ENCODE measurements at places on chromosomes 6 and 20.

DNA sequence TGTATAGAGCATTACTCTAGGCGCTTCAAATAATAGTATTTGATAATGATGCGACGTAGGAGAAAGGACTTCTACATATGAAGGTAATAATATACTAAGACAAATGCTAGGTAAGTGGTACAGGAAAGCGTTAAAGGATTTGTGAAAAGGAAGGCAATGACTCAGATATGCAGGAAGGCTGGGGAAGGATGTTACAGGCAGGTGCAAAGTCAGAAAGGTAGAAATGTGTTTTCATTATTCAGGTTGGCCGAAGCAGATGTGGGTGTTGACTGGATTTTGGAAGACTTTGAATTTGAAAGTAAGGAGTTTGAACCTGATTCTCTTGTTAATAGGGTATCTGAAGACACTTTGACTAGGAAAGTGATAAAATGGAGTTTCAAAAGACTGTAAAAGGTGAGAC lies 51.0 kb downstream of the STK4 start:
- no peak for DNase-seq
- no peaks in the 10 kb centered on the region for H3K36me3 ChIP-seq
- H3K27me3 ChIP-seq = no peaks in the 10 kb centered on the region
- H3K4me3 ChIP-seq = no peak overlapping the region
- H3K4me1 ChIP-seq = no peaks in the 10 kb centered on the region

- no peak overlapping the region for H3K27ac ChIP-seq
- no peak overlapping the region for H3K4me3 ChIP-seq
- H3K36me3 ChIP-seq = peaks cover 15% of the 10 kb centered on the region
- peaks cover 7% of the 10 kb centered on the region for H3K4me1 ChIP-seq
Observed at GRCh38 chr20:36519944-36520343, 21.4 kb upstream of the MYL9 start.

GRCh38 chr20:25291432-25292133 lies 43.7 kb downstream of the PYGB start:
- H3K27me3 ChIP-seq = no peaks in the 10 kb centered on the region
- H3K4me1 ChIP-seq = peaks cover 5% of the 10 kb centered on the region
- DNase-seq = no peak
- no peak overlapping the region for H3K27ac ChIP-seq

DNA sequence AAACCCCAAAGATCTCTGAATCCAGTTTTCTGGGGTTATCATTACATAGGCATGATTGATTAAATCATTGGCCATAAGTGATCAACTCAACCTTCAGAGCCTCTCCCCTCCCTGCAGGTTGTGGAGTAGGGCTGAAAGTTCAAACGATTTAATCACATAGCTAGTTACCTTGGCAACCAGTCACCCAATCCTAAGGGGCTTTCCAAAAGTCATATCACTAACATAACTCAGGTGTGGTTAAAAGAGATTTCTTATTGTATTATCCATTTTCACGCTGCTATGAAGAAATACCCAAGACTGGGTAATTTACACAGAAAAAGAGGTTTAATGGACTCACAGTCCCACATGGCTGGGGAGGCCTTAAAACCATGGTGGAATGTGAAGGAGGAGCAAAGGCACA lies 935.1 kb upstream of the SLC35B3 start:
- no peak overlapping the region for H3K27ac ChIP-seq
- H3K4me1 ChIP-seq = no peaks in the 10 kb centered on the region
- DNase-seq = no peak

- no peaks in the 10 kb centered on the region for H3K4me1 ChIP-seq
- no peak for DNase-seq
- H3K4me3 ChIP-seq = no peak overlapping the region
- H3K27ac ChIP-seq = no peak overlapping the region
- no peaks in the 10 kb centered on the region for H3K27me3 ChIP-seq
- no peaks in the 10 kb centered on the region for H3K36me3 ChIP-seq
Observed at GRCh38 chr6:14729129-14729871, 516.6 kb upstream of the JARID2 start.

GRCh38 chr20:50038574-50038991 lies 55.8 kb downstream of the SNAI1 start:
- H3K4me1 ChIP-seq = no peaks in the 10 kb centered on the region
- no peak overlapping the region for H3K4me3 ChIP-seq
- H3K27ac ChIP-seq = no peak overlapping the region
- no peaks in the 10 kb centered on the region for H3K27me3 ChIP-seq
- no peak for DNase-seq
